ENCODE measurements at places on chromosomes 11 and 22.

- no peak for DNase-seq
Measured at GRCh38 chr11:70399681-70400112, 1.4 kb downstream of the CTTN start.

DNA sequence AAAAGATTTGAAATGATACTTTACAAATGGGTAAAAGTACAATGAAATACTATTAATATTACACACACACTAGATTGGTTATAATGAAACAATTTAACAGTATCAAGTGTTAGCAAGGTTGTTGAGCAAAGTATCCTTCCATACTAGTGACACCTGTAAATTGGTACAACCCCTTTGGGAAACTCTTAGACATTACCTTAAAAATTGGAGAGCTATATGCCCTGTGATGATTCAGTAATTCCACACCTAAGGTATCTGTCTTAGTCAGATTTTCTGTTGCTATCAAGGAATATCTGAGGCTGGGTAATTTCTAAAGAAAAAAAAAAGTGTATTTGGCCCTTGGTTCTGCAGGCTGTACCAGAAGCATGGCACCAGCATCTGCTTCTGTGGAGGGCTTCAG lies 7.4 kb upstream of the GDPD4 start:
- no peak for DNase-seq

DNA sequence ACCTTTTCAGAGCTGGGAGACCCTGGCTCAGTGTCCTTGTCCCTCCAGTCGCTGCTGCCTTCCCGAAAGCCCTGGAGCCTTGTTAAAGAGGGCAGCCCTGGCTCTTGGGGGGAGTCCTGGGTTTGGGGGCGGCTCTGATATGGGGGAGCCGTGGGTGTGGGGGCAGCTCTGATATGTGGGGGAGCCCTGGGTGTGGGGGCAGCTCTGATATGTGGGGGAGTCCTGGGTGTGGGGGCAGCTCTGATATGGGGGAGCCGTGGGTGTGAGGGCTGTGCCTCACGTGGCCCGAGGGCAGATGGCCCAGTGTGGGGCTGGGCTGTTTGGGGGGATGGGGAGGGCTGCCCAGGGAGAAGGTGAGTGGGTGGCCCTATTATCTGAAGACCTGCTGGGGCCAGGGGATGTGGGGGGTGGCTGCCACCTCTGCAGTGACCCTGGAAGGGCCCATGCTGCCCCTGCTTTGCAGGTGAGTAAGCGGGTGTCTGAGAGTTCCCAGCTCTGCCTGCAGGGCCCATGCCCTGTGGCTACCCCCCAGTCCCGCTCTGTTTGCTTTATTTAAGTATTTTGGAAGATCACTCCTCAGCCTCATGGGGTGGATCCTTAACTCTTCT lies 30.9 kb upstream of the GRAMD4 start:
- no peak for DNase-seq

- no peak for DNase-seq
Measured at GRCh38 chr11:79309407-79309806, 131.4 kb downstream of the TENM4 start.

- DNase-seq = no peak
Measured at GRCh38 chr11:86747801-86748200, 52.5 kb upstream of the PRSS23 start.

DNA sequence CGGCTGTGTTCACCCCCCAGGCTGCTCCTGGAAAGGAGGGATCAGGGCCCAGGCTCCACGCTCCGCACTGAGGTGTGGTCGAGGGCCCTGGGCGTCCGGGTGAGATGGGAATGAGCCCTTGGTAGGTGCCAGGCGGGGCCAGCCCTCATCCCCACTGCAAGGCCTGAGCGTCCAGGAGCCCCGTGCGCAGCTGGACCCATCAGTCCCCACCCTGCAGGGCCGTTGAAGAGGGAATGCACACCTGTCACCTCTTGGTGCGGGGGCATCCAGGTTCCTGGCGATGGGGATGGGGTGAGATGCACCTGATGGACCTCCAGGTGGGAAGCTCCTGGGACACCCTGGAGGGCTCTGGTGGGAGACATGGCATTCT lies 72.2 kb downstream of the KCNQ1 start:
- no peak for DNase-seq

- DNase-seq = no peak
Measured at GRCh38 chr11:63548178-63548577, 11.6 kb downstream of the PLAAT4 start.
